ENCODE measurements at places on chromosomes 4 and X.

GRCh38 chr4:39295784-39296183 is 70.4 kb downstream of the RFC1 start:
- no peak for DNase-seq

- peak; percentile 14 for DNase-seq
Observed at GRCh38 chrX:46837558-46838485, 979 bp downstream of the RP2 start.

DNA sequence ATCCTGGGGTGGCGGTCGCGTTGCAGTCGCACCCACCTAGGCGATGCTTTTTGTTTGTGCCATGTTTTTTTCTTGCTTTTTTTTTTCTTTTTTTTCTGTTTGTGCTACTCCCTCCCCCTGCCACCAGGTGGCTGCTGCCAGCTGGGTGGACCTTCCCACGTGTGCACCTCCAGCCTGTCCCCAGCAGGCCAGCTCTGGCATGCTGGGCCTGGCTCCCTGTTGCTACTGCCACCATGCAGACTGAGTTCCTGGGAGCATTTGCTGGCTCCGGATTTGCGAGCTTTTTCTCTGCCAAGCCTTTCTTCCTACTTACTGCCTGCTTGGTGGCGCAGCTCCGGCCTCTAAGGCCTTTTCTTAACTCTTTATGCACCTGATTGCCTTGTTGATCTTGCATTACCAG is 161.2 kb upstream of the WDFY3 start:
- peak; percentile 52 for DNase-seq

DNA sequence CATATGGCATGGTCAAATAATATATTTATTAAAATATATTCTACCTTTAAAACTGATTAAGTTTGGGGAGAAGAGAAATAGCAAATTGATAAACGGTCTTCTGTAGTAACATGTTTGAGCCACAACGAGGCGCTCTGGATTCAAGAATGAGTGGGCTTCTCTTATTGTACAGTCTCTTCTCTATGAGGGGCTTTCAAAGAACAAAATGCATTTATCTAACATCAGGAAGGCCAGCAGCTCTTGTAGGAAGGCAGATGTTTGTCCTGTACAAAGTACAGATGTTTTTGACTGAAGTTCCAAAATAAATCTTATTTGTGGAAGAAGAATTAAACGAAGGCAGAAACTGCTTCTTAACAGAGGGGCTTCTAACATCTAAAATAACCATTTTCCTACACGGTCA is 153.6 kb downstream of the RASL11B start:
- DNase-seq: no peak

DNA sequence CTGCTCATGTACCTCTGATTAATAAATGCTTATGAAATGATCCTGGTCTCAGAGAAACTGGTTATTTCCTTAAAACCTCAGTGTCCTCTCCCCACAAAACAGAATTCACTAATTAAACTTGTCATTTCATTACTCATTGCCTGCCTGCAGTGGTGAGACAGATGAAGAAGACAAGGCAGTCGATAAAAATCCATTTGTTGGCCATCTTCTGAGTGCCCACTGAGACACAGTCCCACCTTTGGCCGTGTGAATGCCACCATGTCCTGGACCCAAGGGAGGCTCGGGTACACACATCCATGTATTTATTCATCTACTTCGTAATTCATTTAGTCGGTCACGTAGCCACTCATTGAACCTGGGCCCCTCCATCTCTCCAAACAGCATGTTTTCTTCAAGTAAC is 3.5 kb downstream of the S100P start:
- no peak for DNase-seq

GRCh38 chrX:138946926-138947325 is 235.4 kb upstream of the FGF13 start:
- DNase-seq: no peak

GRCh38 chr4:124420166-124420695 is 292.3 kb downstream of the ANKRD50 start:
- DNase-seq: no peak

DNA sequence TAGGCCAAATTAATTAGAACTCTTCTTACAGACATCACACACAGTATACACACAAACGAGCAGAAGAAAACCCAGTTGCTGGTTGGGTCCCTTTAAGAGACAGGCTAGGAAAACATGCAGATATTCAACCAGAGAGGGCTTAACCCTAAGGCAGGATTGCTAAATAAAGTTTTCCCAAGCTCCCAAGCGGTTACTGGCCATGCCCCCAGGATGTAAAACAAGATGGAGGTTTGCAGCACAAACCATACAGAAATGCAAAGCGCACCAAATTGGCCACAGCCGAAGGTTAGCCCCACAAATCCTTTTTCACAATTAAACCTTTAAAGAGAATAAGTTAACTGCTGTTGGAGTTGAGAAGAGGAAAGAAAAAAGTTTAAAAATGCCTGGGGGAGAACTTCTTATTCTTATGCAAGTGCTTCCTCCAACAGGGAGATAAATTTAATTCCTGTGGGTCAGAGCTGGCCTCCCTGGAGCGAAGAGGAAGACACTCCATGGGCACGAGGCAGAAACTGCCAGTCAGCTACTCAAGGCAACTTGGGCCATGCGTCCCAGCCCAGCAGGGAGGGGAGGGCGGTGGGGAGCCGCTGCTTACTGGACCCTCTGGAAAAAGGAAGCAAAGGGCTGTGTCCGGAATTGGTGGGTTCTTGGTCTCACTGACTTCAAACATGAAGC is 167.6 kb upstream of the ARSJ start:
- no peak for DNase-seq

DNA sequence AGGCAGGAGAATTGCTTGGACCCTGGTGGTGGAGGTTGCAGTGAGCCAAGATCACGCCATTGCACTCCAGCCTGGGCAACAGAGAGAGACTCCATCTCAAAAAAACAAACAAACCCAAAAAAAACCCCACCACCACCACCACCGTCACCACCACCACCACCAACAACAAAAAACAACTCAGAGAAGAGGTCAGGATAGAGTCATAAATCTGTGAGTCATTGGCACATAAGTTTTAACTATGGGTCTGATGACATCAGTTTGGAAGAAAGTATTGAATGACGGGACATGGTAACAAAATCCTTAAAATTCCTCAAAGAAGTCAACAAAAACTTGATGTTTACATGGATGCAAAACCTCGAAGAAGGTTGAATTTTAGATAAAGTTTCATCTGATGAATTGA is 288.0 kb upstream of the SFRP2 start:
- DNase-seq: no peak
